ENCODE measurements at places on chromosomes 2 and 18.
A peak's percentile ranks its signal among the peaks of the same experiment; 100 is the strongest.

- DNase-seq, result no peak
Measured at GRCh38 chr2:226658555-226658954, 141.1 kb downstream of the IRS1 start.

GRCh38 chr2:5482929-5483331 is 209.3 kb upstream of the SOX11 start:
- no peak for DNase-seq

- DNase-seq, result no peak
Measured at GRCh38 chr2:119704670-119705120, 25.7 kb downstream of the TMEM177 start.

GRCh38 chr2:54059986-54060385 is 55.4 kb upstream of the ACYP2 start:
- DNase-seq, result no peak

DNA sequence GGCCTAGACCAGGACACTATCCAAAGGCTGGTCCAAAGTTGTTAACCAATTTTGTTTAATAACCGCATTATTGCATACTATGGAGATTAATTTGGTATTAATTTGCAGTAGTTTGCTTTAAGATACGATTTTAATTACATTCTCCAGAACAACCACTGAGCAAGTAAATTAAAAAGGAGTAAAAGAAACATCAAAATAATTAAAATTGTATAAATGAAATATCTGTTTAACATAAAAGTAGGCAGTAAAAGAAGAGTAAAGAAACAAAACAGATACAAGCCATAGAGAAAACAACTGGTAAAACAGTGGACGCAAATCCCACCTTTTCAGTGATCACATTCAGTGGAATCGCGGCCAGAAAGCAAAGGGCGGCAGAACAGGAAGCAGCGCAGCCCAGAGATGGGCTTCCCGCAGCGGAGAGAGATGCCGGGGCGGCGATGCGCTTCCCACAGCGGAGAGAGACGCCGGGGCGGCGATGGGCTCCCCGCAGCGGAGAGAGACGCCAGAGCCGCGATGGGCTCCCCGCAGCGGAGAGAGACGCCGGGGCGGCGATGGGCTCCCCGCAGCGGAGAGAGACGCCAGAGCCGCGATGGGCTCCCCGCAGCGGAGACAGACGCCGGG is 176.8 kb downstream of the RTP5 start:
- DNase-seq, result no peak

DNA sequence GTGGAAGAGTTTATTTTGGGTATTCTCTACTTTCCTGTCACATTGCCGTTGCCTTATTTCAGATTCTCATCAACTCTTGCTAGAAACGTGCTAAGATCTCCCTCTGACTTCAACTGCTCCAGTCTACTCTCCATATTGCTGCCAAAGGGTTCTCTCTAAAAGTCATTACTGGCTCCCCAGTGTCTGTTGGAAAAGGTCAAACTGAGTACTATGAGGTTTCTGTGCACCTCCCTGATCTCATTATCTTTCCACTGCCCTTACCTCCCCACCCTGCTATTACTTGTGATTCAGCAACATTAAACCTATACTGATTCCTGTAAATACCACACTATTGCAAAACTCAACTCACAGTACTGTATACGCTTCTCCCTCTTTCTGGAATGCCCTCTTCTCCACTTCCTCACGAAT is 1.9 kb upstream of the KRCC1 start:
- DNase-seq, result peak; percentile 80

DNA sequence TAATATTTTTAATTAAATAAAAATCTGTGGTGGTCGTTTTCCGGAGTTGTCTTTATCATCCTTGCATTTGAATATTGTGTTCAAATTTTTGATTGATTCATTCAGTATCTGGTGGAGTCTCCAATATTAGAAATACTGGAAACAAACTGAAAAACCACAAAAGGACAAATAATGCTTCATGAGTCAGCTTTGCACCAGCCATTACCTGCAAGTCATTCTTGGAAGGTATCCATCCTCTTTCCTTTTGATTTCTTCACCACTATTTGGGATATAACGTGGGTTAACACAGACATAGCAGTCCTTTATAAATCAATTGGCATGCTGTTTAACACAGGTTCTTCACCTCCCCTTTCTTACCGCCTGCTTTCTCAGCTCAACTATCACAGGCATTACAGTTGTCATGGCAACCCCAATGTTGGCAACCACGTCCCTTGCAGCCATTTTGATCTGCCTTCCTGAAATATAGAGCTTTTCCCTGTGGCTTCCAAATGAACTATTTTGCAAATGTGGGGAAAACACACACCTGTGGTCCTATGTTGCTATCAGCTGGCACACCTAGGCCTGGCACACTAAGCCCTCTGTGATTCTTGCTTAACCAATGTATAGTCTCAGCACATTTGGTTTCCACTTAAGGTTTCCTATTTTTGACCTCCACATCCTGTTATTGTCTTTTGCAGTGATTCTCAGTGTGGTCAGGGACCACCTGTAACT is 6.5 kb downstream of the CTLA4 start:
- DNase-seq, result no peak

DNA sequence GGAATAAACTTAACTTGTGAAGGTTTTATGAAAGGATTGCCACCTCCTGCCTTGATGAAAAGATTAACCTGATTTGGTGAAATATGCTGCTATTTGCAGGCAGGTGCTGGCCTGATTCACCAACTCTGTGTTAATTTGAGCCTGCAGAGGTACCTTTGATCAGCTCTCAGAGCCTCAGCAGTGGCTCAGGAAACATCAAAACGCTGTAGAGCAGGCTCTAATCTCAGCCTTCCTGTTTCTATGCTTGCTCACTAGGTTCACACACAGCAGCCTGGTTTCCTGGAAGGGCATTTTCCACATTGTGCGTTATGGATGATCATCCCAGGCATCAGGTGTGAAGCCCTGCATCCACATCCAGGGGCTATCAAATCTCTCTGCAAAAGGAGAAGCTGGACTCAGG is 16.9 kb downstream of the TGIF1 start:
- no peak for DNase-seq

- DNase-seq, result no peak
Measured at GRCh38 chr18:39318008-39318407, 1752.4 kb upstream of the CELF4 start.

DNA sequence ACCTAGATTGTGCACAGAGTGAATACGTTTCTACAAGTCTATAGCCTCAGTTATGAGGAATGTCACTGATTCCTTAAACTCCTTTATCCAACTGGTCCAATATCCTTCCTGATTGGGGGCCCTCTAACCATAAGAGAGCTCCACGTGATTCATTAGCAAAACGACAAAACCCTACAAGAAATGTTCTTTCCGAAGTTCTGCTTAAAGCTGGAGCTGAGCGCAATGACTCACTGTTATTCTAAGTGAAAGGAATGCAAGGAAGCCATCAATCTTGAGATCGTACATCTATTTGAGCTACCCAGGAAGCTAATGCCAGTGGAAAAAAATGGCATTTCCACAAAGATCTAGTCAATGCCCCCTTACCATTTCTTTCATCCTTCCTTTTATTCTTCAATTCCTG is 354.9 kb upstream of the CDH20 start:
- no peak for DNase-seq

DNA sequence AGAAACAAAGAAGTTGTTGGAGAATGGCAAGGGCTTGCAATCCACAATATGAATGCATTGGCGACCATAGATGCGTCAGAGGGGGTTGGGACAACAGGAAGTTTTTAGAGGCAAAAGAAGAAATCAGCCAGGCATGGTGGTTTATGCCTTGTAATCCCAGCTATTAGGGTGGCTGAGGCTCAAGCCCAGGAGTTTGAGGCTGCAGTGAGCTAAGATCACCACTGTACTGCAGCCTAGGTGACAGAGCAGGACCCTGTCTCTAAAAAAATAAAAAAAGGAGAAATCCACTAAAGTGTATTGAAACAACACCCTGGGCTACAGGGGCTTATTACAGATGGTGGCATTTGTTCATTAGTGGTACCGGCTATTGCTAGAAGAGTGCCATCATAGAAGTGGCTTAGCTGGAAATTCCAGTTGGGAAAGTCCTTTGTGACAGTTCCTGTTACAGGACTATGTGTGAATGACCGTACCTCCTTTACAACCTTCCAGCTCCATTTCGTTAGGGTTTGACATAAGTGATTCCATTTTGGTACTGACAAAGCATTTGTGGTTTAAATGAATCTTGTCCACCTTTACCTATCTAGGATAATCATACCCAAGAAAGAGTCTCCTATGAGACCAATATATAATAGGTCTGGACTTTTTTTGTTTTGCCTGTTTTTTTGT is 10.7 kb upstream of the WDSUB1 start:
- DNase-seq, result no peak

DNA sequence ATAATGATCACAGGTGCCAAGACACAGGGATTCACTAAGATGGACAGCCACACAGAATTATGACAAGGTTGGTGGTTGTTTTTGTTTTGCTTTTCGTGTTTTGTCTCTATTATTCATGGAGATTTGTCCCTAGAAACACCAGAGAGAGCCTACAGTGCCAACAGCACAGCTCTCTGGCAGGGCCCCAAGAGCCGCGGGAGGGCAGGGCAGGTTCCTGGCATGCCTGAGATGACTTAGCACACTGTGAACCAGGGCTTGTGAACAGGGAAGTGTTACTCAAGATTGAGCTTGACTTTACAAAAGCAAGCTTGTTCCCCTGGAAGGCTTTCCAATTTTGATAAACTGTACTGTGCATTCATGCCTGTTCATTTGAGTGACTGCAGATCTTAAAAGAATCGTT is 437.4 kb upstream of the SALL3 start:
- DNase-seq, result peak; percentile 50

- DNase-seq, result no peak
Measured at GRCh38 chr2:143433251-143433650, 304.0 kb downstream of the ARHGAP15 start.

DNA sequence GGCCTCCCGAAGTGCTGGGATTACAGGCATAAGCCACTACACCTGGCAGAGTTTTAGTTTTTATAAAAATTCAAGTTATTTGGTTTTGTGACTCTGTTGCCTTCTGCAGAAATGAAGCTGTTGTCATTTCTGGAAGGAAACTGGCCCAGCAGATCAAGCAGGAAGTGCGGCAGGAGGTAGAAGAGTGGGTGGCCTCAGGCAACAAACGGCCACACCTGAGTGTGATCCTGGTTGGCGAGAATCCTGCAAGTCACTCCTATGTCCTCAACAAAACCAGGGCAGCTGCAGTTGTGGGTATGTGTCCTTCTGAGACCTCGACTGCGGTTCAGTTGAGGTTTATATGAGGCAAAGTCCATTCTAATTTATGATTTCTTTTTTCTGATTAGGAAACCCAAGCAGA is 7.2 kb downstream of the MTHFD2 start:
- DNase-seq, result peak; percentile 62

DNA sequence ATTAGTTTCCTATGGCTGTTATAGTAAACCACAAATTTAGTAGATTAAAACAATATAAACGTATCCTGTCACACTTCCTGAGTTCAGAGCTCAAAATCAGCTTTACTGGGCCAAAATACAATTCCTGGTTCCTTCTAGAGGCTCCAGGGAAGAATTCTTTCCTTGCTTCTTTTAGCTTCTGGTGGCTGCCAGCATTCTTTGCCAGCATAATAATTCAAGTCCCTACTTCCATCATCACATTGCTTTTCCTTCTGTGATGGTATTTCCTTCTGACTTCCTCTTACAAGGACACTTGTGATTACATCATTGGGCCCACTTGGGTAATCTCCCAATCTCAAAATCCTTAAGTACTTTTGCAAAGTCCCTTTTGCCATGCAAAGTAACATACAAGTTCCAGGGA is 40.6 kb downstream of the MOB4 start:
- no peak for DNase-seq
